ENCODE measurements at places on chromosomes 7 and 10.

DNA sequence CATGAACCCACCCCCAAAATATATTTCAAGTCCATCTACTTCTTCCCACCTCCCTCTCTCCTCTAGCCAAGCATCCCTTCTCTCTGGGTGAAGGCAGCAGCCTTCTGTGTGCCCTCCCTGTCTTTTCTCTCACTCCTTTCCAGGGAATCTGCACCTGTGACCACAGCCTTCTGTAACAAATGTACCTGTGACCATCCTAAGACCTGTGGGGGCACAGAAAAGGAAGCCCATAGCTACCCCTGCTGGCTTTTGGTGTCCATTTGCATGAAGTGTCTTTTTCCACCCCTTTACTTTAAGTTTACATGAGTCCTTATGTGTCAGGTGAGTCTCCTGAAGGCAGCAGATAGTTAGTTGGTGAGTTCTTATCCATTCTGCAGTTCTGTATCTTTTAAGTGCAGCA, 2.0 kb upstream of the TBXAS1 start:
- DNase-seq, result no peak

DNA sequence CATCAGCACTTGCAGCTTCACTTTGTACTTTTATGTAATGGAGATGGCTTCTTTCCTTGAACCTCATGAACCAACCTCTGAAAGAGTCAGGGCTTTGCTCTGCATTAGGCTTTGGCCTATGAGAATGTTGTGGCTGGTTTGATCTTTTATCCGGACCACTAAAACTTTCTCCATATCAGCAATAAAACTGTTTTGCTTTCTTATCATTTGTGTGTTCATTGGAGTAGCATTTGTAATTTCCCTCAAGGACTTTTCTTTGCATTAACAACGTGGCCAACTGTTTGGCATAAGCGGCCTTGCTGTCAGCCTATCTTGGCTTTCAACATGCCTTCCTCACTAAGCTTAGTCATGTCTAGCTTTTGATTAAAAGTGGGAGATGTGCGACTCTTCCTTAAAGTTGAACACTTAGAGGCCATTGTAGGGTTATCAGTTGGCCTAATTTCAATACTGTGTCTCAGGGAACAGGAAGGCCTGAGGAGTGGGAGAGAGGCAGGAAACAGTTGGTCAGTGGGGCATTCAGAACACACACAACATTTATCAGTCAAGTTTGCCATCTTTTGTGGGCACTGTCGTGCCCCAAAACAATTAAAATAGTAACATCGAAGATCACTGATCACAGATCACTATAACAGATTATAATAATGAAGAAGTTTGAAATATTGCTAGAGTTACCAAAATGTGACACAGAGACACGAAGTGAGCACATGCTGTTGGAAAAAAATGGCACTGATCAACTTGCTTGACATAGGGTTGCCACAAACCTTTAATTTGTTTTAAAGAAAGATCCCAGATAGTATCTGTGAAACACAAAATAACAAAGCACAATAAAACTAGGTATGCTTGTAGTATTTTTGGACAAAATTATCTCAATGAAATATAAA, 64.7 kb downstream of the NRF1 start:
- DNase-seq, result no peak

GRCh38 chr10:103491729-103492364, 1.7 kb upstream of the NEURL1 start:
- DNase-seq, result no peak

DNA sequence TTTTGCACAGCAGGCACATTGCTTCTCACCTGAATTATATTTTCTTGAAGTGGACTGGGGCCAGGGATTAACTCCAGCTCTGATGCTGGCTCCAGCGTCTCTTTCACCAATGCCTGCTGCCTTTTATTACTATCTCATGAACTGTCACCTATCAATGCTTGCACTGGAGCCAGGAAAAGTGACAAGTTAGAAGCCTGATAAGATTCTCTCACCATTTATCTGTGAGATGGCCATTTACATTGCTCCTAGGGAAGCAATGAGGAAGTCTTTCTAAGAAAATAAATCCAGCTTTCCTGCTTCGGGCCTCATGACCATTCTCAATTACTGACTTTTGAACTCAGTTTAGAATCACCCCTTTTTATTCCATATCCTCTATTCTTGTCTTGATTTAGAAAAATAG, 48.5 kb upstream of the LRRTM3 start:
- no peak for DNase-seq

- DNase-seq, result no peak
Measured at GRCh38 chr7:45874408-45875131, 1.7 kb upstream of the CCDC201 start.

DNA sequence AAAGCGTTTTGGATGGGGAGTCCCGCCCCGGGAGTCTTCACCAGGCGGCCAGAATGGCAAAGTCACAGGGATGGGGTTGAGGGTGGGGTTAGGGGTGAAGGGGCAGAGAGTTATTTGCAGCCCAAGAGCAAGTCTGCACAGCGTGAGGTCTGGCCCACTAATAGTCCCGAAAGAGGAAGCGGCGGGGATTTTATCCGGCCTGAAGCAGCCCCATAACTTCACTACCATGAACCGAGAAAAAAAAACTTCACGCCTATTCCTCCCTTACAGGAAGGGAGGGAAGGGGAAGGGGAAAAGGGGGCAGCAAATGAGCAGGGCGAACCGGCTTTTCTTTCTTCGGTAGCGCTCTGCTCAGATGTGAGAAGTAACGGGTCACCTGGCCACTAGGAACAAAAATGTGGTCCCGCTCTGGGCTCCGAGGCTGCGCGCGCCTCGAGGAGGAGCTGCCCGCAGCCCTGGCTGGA, 712 bp downstream of the ITPRIP start:
- peak; percentile 44 for DNase-seq
